ENCODE measurements at places on chromosomes 5 and 9. TPM values are rescaled to one million over a fixed set of nuclear protein-coding genes. Genes with fewer than 3 reads are reported as not detected.

PRELID2 gene
- 4.0 TPM for total RNA-seq

ITGA2 gene
- 32.7 TPM for total RNA-seq

DNA sequence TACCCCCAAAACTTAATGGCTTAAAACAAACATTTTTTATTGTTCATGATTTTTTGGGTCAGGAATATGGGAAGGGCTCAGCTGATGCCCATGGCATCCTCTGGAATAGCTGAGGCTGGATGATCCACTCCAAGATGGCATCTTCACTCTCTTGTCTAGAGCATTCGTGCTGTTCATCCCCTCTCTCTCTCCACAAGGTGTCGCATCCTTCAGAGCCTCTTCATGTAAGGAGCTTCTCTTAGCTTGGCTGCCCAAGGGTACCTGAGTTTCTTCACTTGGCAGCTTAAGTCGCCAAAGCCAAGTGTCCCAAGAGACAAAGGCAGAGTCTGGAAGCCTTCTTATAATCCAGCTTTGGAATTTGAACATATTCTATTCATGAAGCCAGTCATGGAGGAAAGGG is 294.7 kb downstream of the CHSY3 start:
- H3K27me3 ChIP-seq = no peaks in the 10 kb centered on the region
- no peaks in the 10 kb centered on the region for H3K36me3 ChIP-seq
- DNase-seq = no peak
- no peak overlapping the region for H3K4me3 ChIP-seq
- H3K4me1 ChIP-seq = no peaks in the 10 kb centered on the region
- H3K27ac ChIP-seq = no peak overlapping the region

GRCh38 chr5:1312993-1313833 is 18.3 kb upstream of the TERT start:
- peaks cover 12% of the 10 kb centered on the region for H3K4me1 ChIP-seq
- peaks cover 6% of the 10 kb centered on the region for H3K36me3 ChIP-seq
- no peak overlapping the region for H3K27ac ChIP-seq
- H3K27me3 ChIP-seq = peaks cover 16% of the 10 kb centered on the region
- peak; percentile 60 for DNase-seq

SMAD5 gene
- 85.4 TPM for total RNA-seq

DNA sequence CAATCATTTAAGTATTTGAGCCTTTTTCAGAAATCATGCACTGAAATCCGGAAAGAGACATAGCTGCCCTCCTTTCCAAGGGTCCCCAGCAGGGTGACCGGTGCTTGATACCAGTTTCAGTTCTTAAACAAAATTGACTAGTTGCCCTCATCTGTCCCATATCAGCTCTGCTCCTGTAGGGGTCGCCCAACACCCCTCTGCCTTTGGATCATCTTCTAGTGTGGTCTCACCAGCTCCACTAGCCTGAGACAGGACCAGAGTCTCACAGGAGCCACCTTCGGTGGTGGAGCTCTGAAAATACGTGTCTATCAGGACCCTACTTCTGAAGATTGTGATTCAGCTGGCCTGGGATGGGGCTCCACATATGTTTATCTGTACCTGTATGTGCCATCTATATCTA is 428.2 kb downstream of the ENC1 start:
- no peak for DNase-seq
- no peak overlapping the region for H3K4me3 ChIP-seq
- no peaks in the 10 kb centered on the region for H3K36me3 ChIP-seq

- DNase-seq = no peak
- no peak overlapping the region for H3K27ac ChIP-seq
- H3K4me1 ChIP-seq = no peaks in the 10 kb centered on the region
- no peaks in the 10 kb centered on the region for H3K27me3 ChIP-seq
These were observed 528.0 kb upstream of the SEMA6A start for GRCh38 chr5:117102591-117102990.

GRCh38 chr9:70406434-70406862 is 8.0 kb downstream of the KLF9 start:
- H3K27ac ChIP-seq = peak overlapping the region; percentile 2
- peaks cover 6% of the 10 kb centered on the region for H3K36me3 ChIP-seq
- peak; percentile 48 for DNase-seq
- H3K27me3 ChIP-seq = no peaks in the 10 kb centered on the region

- peaks cover 7% of the 10 kb centered on the region for H3K4me1 ChIP-seq
- H3K4me3 ChIP-seq = no peak overlapping the region
- no peak for DNase-seq
These were observed 14.5 kb upstream of the CAMSAP1 start for GRCh38 chr9:135921749-135922310.

DNA sequence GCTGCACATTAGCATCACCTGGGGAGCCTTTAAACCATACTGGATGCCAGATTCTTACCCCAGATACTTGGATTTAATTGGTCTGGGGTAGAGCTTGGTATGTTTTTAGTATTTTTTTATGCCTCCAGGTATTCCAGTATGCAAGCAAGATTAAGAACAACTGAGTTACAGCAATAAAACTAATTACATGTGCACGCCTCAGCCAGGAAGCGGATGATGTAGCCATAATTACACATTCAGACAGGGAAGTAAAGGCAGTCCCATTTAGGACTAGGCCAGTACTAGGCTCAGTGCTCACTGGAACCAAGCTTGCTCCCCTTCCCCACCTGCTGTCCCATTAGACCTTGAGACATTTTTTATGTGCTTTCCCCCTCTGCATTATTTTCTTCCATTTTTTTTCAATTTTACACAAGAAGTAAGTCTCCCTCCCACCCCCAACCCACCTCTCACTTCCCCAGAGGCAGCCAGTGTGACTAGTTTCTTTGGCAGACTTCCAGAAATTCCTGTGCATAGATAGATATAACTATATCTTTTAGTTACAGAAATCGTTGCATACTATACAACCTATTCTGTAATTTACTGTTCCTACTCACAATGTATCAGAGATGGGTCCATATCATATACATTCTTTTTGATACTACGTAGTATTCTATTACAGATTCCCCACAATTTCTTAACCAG is 7.1 kb upstream of the GNAQ start:
- no peak for DNase-seq
- H3K27ac ChIP-seq = no peak overlapping the region
- peaks cover 12% of the 10 kb centered on the region for H3K4me1 ChIP-seq
- H3K27me3 ChIP-seq = peaks cover 3% of the 10 kb centered on the region
- no peak overlapping the region for H3K4me3 ChIP-seq

DNA sequence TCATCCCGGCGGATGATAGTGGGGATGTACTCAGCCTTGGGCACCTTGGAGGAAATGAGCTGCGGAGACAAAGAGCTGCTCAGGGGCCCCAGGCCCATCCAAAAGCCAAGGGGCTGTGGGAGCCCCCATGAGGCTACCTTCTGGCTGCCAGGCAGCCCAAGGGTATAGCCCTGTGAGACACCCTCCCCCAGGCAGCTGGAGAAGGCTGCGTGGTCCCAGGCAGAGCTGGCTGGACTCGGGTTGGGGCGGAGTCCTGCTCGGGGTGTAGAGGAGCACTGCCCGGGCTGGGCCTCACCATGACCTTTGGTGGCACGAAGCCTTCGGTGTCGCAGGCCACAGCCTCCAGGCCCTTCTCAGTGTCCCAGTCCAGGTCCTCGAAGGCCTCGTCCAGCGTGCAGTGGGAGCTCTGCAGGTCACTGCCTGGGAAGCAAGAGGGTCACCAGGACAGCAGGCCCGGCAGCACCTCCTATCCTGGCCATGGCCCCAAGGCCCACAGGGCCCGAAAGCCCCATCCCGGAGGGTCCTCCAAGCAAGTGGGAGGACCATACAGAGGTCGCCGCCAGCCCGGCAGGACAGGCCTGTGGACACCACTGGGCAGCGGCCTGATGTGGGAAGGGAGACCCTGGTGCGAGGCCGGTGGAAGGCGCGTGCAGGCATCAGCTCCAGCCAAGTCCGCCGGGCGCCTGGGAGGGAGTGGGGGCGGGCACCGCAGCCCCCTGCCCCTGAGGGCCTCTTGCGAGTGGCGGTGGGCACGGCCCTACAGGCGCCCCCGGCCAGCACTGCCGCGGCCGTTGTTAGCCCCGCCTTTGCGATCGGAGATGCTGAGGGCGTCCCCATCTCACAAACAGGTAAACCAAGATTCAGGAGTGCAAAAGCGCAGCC is 6.1 kb downstream of the NSMF start:
- H3K27me3 ChIP-seq = no peaks in the 10 kb centered on the region
- H3K4me3 ChIP-seq = peak overlapping the region; percentile 60
- DNase-seq = peak; percentile 80
- no peak overlapping the region for H3K27ac ChIP-seq

DNA sequence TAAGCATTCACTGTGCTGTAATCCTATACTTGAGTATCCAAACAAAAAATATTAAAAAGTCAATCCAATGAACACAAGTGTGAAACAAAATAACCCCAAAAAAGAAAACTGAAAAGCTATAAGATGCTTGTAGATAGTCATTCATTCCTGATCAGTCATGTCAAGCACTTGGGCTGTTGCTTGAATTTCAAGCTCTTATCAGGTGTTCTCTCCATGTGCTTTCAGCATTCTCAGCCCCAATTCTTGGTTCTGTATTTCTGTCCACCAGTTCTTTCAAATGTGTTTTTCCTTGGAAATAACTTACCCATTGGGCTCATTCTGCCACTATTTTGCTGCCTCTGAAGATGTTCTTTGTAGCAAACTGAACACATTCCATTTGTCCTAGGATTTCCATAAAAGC is 4.7 kb downstream of the ZFAND5 start:
- H3K27ac ChIP-seq = no peak overlapping the region
- H3K4me3 ChIP-seq = peak overlapping the region; percentile 86
- DNase-seq = no peak
- peaks cover 46% of the 10 kb centered on the region for H3K36me3 ChIP-seq

DNA sequence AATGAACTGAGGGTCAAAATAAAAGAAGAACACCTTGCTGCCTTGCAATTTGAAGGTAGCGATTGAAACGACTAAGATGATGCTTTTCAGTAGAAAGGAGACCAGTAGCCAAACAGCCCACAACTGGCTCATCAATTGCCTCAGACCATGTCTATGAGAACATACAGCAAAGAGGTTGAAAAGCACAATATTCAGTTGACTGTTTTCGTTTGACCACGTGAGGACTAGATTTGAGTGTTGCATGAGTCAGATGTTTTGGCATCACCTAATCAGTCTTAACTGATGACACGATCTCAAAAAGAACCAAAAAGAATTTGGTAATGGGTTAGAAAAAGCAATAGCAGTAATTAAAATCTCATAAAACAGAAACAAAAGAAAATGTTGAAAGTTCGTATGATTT is 82.7 kb upstream of the IL7R start:
- no peak overlapping the region for H3K27ac ChIP-seq
- no peaks in the 10 kb centered on the region for H3K36me3 ChIP-seq
- H3K27me3 ChIP-seq = no peaks in the 10 kb centered on the region
- no peak overlapping the region for H3K4me3 ChIP-seq
- H3K4me1 ChIP-seq = no peaks in the 10 kb centered on the region

- no peak overlapping the region for H3K4me3 ChIP-seq
- peaks cover 5% of the 10 kb centered on the region for H3K27me3 ChIP-seq
- H3K27ac ChIP-seq = no peak overlapping the region
- no peak for DNase-seq
- H3K4me1 ChIP-seq = peaks cover 21% of the 10 kb centered on the region
These were observed 4.3 kb downstream of the SPATA24 start for GRCh38 chr5:139399501-139400121.

ADCY2 gene
- 2.6 TPM for total RNA-seq

DNA sequence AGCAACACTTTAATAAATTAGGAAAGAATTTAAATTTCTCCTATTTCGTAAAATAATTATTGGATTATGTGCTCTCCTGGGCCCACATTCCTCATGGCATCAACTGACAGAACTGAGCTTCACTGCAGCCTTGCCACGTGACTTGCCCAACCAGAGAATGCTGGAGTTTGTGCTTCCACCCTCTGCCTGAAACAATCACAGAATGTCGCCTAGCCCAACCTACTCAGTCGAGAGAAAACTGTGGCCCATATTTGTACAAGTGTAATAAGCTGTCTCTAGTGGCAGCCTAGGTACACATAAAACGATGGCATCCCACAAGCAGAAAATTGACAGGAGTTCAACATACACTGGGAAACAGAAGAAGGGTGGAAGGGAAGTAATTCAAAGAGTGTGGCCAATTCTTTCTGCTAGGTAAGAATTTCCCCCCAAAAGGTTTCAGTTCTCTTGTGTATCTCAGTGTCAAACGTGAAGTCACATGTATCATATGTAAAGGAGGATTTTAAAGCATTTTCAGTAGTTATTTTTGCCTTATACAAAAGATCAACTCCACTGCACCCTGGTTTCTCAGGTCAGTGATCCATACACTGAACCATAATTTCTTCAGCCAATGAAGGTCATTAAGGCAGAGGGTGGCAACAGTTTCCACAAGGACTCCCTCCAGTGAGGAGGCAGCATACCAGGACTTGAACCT is 41.7 kb downstream of the ZNF608 start:
- H3K27ac ChIP-seq = no peak overlapping the region
- peaks cover 30% of the 10 kb centered on the region for H3K4me1 ChIP-seq
- no peaks in the 10 kb centered on the region for H3K36me3 ChIP-seq
- no peak for DNase-seq
- no peaks in the 10 kb centered on the region for H3K27me3 ChIP-seq

PCDH1 gene
- 76.2 TPM for total RNA-seq

WNT8A gene
- not detected for total RNA-seq

SHC3 gene
- total RNA-seq = 1.7 TPM

GRCh38 chr9:96420468-96421219 is 2.5 kb upstream of the ZNF367 start:
- DNase-seq = no peak
- H3K4me3 ChIP-seq = no peak overlapping the region
- H3K4me1 ChIP-seq = peaks cover 38% of the 10 kb centered on the region
- H3K27me3 ChIP-seq = no peaks in the 10 kb centered on the region
- no peaks in the 10 kb centered on the region for H3K36me3 ChIP-seq

GRCh38 chr5:121053055-121053985 is 589.2 kb downstream of the PRR16 start:
- H3K4me3 ChIP-seq = no peak overlapping the region
- no peaks in the 10 kb centered on the region for H3K36me3 ChIP-seq
- no peaks in the 10 kb centered on the region for H3K27me3 ChIP-seq

- no peak for DNase-seq
- no peaks in the 10 kb centered on the region for H3K27me3 ChIP-seq
- no peak overlapping the region for H3K27ac ChIP-seq
- peak overlapping the region; percentile 3 for H3K4me3 ChIP-seq
- H3K36me3 ChIP-seq = no peaks in the 10 kb centered on the region
These were observed 164.0 kb downstream of the GHR start for GRCh38 chr5:42587096-42587723.

COL5A1 gene
- 16.5 TPM for total RNA-seq

ECM2 gene
- 3.8 TPM for total RNA-seq

- no peak overlapping the region for H3K27ac ChIP-seq
- no peak for DNase-seq
- no peak overlapping the region for H3K4me3 ChIP-seq
These were observed 68.4 kb downstream of the PDZD2 start for GRCh38 chr5:31707329-31707728.

EPB41L4A gene
- 13.9 TPM for total RNA-seq

- H3K27me3 ChIP-seq = no peaks in the 10 kb centered on the region
- DNase-seq = no peak
- H3K27ac ChIP-seq = no peak overlapping the region
- H3K4me3 ChIP-seq = no peak overlapping the region
These were observed 388.9 kb upstream of the PAPPA start for GRCh38 chr9:115764645-115765044.

- no peak for DNase-seq
- H3K4me3 ChIP-seq = no peak overlapping the region
- H3K36me3 ChIP-seq = no peaks in the 10 kb centered on the region
- H3K27ac ChIP-seq = no peak overlapping the region
These were observed 187.9 kb upstream of the NFIL3 start for GRCh38 chr9:91611582-91611981.

GRCh38 chr5:112419986-112420864 is 1.1 kb upstream of the EPB41L4A start:
- peak; percentile 88 for DNase-seq
- peaks cover 19% of the 10 kb centered on the region for H3K4me1 ChIP-seq
- no peaks in the 10 kb centered on the region for H3K36me3 ChIP-seq
- no peaks in the 10 kb centered on the region for H3K27me3 ChIP-seq
- H3K27ac ChIP-seq = peak overlapping the region; percentile 88
